ENCODE measurements at places on chromosomes 11 and 22. TPM values are rescaled to one million over a fixed set of nuclear protein-coding genes. Genes with fewer than 3 reads are reported as not detected.

The CLMP gene
- 17.9 TPM for total RNA-seq

The TRIM6 gene
- total RNA-seq = 2.7 TPM

DNA sequence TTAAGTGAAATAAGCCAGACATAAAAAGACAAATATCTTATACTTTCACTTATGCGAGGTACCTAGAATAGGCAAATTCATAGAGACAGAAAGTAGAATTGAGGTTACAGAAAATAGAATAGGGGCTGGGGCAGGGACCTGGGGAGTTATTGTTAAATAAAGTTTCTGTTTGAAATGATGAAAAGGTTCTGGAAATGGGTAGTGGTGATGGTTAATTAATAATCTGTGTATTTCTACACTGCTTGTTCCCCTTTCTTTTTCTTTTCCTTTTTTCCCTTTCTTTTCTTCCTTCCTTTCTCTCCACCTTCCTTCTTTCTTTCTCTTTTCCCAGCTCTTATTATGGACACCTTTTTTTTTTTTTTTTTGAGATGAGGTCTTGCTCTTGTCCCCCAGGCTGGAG is 2.8 kb downstream of the NAALADL1 start:
- DNase-seq = no peak

The ARHGAP8 gene
- total RNA-seq = 16.0 TPM

The LRRC32 gene
- 41.3 TPM for total RNA-seq

The TRIM29 gene
- total RNA-seq = 5.8 TPM

The TMEM41B gene
- total RNA-seq = 61.7 TPM

GRCh38 chr11:117143390-117143789 is 697 bp upstream of the PAFAH1B2 start:
- DNase-seq = no peak

DNA sequence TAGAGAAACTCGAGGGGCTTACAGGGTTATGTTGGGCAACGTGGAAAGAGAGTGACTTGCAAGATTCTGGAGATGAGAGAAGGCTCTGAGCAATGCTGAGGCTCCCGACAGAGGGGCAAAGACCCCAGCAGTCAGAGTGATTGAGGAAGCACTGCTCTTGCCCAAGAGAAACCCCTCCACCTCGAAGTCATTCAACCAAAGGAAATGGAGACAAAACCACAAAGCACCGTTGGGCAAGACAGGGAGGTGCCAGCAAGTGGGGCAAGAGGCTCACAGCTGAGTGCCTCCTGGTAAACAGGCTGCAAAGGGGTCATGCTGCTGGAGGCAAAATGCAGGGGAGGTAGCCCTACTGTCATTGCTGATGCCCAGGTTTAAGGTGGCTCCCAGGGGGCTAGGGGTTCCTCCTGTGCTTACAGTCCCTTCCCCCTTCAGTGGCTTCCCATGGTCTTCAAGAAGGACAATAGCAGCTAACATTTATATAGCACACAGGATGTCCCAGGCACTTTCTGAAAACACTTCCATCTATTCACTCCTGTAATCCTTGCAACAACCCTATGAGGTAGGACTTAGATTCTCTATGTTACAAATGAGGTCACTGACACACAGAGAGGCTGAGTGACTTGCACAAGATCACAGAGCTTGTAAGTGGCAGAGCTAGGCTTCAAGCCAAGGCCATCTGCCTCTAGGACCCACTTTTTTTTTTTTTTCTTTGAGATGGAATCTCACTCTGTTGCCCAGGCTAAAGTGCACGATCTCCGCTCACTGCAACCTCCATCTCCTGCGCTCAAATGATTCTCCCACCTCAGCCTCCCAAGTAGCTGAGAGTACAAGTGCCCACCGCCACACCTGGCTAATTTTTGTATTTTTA is 18.1 kb upstream of the MYH9 start:
- peak; percentile 92 for DNase-seq

- no peak for DNase-seq
These were observed 5.0 kb downstream of the SIGIRR start for GRCh38 chr11:409600-410483.

DNA sequence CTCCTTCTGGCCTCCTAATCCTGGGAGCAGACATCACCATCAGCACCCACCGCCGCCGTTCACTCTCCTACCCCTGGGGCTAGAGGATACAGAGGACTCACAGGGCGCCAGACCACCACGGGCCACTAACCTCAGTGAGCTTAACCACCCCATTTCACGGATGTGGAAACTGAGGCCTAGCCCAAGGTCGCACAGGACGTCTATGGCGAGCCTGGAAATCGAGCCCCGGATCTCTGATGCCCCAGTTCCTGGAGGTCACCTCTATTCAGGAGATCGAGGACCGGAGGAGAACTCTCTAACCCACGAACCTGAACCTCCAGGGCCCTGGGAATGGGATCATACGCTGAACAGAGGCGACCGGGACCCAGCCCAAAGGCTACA is 349 bp downstream of the TIMM10 start:
- DNase-seq = peak; percentile 5

- no peak for DNase-seq
These were observed 64.8 kb downstream of the PAK1 start for GRCh38 chr11:77409046-77409445.

DNA sequence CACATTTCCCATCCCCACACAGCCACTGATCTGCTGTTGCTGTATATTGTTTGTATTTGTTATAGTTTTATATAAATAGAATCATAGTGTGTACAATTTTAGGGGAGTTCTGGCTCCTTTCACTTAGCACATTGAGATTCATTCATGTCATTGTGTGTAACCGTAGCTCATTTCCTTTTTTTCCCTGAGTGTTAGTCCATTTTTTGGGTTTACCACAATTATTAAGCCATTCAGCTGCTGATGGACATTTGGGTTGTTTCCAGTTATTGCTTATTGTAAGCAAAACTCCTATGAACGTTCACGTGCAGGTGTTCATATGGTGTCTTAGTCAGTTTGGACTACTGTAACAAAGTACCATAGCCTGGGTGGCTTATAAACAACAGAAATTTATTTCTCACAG is 33.6 kb upstream of the ADORA2A start:
- DNase-seq = no peak

DNA sequence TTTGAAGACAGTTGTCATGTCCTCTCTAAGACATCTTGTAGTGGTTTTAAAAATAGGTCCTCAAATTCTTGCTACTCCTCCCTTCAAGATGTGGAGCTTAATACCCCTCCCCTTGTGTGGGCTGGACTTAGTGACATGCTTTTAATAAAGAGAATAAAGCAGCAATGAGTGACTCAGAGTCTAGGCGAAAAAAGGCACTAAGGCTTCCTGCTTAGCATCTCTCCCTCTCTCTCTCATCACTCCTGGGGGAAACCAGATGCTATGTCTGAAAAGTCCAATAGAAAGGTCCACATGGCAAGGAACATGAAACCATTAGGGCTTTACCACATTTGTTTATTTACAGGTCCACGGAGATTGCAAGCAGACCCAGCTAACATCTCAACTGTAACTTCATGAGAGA is 11.7 kb downstream of the SERGEF start:
- DNase-seq = no peak
